ENCODE measurements at places on chromosomes 7 and 10.

DNA sequence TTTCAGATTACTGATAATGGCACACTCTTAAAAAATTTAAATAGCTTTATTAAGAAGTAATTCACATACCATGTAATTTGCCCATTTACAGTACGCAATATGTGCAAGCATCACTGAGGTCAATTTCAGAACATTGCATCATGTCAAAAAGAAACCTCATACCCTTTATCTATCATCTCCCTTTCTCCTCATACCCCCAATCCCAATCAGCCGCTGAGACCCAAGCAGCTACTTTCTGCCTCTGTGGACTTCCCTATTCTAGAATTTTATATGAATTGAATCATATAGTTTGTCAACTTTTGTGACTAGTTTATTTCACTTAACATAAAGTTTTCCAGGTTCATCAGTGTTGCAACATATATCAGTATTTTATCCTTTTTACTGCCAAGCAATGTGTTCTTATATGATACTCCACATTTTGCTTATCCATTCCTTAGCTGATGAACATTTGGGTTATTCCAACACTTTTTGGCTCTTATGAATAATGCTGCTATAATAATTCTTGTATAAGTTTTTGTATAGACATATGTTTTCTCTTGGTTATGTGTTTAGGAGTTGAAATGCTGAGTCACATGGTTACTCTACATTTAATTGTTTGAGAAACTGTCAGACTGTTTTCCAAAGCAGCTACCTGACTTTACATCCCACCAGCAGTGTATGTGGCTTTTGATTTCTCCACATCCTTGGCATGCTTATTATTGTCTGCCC, 26.9 kb upstream of the TPK1 start:
- no peak for DNase-seq

DNA sequence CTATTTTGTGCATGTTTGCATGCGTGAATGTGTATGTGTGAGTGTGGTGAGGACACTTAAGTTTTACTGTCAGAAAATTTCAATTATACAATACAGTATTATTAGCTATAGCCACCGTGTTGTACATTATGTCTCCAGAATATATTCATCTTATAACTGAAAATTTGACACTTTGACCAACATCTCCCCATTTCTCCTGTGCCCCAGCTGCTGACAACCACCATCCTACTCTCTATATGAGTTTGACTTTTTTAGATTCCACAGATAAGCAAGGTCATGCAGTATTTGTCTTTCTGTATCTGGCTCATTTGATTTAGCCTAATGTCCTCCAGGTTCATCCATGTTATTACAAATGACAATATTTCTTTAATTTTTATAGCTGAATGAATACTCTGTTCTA, 195.0 kb downstream of the GPR37 start:
- no peak for DNase-seq

GRCh38 chr7:145009876-145010275, 174.0 kb upstream of the TPK1 start:
- no peak for DNase-seq

DNA sequence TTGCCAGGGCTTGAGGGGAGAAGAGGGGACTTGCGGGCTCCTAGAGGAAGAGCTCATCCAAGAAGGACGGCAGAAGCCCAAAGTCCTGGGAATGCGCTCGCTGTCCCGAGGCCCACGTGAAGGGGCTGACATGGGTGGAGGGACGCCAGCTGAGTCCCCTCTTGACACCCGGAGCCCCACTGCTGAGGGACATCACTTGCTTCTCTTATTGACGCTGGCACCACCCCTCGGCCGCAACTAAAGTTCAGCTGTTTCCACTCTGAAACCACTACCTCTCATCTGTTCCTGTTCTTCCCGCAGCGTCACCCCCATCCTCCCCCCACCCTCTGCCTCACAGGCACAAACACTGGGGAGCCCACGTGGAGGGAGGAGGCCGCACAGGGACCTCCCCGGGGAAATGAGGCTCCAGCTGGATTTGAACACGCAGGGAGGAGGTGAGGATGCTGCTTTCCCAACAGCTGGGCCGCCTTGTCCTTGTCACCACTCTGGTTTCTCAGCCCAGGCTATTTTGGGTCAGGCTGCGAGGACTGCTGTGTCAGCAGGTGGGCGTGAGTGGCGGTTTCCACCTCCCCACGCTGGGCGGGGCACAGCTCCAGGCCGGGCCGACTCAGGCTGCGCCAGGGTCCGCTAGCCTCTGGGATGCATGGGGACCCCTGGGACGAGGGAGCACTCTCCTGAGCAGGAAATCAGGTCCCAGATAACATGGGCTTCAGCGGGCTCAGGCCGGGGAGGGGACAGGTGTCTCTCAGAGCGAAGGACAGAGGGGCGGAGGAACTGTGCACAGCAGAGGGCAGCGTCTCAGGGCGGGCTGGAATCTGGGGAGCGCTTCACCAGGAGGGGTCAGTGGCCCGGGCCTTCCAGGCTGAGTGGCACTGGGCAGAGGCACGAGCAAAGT, 156.3 kb downstream of the ZNF248 start:
- DNase-seq = no peak

- DNase-seq = no peak
Observed at GRCh38 chr7:113915956-113916355, 2.9 kb downstream of the PPP1R3A start.

GRCh38 chr7:78780560-78780959, 672.9 kb downstream of the MAGI2 start:
- no peak for DNase-seq

DNA sequence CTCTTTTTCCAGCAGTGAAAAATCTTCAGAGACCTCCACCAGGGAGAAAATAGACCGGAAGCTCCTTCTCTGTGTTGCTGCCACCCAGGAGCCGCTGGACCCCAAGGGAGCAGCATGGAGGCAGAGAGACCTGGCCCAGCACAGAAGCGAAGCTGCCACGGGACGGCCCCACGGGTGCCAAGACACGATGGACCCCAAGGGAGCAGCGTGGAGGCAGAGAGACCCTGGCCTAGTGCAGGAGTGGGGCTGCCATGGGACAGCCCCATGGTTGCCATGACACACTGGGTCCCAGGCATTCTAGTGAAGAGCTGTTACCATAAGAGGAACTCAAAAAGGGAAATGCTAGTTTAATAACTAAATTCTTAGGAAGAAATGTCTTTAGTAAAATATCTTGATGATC, 186.3 kb downstream of the PTPRN2 start:
- no peak for DNase-seq

DNA sequence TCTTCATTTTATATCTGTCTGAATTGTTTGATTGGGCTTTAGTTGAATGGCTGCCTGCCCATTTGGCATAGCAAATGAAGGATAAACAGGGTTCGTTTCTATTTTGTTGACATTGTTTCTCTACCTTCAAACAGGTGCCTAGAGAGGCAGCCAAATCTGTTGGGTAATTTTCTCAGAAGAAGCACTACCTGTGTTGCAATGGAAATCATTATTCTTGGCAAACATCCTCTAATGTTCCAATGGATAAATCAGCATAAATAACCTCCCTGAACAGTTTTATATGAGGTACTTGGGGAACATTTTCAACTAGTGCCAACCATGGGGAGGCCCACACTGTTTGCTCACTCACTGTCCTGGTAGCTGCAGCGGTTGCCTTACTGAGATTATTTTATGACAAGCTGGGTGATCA, 64.4 kb upstream of the PLPP4 start:
- no peak for DNase-seq

DNA sequence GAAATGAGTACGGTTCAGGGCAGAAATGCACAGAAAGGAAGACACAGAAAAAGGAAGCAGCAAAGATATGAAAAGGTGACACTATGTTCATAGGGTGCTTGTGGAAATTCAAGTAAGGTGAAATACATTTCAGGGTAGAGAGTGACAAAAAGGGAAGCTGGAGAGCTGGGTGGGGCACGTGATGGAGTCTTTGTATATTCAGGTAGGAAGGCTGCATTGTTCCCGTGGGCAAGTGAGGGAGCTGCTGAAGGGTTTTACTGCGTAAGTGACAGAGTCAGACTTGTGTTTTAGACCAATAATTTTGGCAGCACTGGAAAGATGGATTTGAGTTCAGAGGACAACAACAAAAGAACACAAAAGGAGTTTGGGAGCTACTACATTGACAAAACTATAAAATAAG, 35.3 kb upstream of the ANK3 start:
- no peak for DNase-seq

DNA sequence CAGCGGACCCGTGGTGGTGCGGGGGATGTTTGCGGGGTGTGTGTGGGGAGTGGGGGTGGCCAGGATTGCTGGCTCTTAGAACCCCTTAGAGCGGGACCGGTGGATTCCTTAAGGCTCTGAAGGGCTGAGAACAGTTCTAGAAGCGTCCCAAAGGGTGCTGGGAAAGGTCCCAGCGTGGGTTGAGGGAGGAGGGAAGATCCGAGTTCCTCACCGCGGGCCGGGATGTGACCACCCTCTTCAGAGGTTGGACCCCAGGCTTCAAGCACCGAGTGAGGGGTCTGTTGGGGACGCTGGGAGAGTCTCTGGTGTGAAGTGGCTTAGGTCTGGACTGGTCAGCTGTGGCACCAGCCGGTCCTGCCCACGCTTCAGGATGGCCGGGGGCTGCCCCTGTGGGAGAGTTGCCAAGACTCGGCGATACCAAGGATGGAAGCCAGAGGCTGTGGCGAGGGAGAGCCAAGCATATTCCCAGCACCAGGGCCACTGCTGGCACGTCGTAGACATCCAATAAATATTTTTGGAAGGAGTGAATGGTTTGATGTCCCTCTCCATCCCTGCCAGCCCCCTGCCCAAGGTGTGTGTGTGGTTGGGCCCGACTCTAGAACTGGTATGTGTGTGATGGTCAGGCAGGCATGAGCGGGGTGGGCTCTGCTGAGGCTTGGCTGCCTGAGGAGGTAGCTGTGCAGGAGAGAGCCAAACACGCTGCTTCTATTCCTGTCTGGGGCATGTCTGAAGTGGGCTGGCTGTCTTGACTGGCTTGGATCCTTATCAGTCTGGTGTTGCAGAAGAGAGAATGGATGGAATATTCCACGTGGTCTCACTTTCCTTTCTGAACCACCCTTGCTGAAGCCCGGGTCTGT, 19.2 kb downstream of the ZNF775 start:
- no peak for DNase-seq
